ENCODE measurements at places on chromosomes 1 and 21.

- DNase-seq: no peak
These were observed 43.3 kb upstream of the LPAR3 start for GRCh38 chr1:84936116-84936810.

GRCh38 chr1:63877816-63878215 lies 104.0 kb downstream of the ROR1 start:
- DNase-seq: no peak

DNA sequence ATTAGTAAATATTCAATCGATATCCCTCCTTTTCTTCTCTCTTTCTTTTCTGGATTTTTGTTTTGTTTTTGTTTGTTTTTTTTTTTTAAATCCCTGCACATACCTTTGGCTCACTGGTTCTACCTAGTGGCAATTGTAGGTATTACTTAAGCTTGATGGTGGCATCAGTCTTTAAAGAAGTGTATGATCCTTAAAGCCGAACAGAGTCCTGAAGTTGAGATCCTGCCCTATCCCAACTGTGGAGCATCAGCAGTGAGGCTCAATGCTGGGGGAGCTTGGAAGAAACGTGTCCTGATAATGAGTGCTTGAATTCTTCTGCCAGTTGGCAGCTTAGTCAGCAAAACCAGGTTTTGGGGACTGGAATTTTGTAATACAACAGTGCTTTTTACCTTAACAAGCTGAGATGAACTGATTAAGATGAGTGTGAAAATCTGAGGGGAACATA lies 60.8 kb downstream of the FASLG start:
- DNase-seq: no peak

DNA sequence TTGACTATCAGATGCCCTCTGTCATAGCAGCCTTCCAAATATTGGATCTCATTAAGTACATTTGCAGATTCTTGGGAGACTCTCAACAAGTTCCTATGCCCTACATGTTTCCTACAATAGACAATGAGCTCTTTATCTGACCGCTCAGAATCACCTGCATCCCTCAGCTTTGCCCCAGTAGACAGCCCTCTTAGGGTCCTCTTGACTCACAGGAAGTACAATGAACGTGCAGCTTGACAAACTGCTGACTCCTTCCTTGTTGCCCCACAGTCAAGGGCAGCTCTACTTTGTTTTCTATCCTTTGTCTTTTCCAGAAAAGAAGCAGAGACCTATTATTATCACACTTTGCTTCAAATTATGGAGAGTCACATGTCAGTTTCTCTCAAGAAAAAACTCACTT lies 27.6 kb downstream of the SLC44A5 start:
- no peak for DNase-seq

GRCh38 chr1:77670330-77670729 lies 12.1 kb downstream of the ZZZ3 start:
- DNase-seq: no peak

DNA sequence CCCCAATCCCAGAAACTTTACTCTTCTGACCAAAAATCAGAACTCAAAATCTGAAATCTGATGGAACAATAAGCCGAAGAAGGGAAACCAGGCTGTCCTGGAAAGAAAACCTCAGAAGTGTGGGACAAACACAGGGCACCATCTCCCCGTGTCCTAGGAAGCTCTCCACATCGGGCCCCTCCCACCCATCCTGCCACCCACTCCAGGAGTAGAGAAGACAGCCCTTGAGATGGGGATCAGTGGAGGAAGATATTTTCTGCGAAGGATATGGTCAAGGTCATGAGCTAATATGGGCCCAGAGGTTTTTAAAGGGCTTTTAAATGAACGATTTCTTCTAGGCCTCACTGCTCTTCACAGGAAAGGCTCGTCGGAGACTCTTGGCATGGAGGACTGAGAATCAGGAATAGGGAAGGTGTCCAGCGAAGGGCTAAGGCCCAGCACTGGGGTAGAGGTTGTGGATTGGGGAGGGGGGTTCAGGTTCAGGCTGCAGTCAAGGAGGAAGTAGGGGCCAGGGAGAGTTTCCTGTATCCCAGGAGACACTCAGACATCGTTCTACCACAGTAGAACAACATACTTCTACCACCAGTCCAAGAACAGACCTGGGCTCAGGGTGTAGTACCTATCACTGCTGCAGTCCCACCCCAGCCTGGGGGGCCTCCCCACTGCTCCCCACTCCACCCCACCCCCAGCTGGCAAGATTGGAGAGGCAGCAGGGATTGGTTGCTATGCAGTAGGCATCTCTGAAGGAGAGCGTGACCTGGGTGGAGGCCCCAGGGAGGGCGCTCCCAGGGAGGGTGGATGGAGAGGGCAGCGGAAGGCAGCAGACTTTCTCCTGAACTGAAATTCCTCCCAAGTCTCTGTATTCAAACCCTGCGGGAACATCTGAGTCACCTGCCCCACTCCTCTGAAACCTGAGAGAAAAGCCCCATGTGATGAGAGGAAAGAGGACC lies 1.2 kb upstream of the S100A5 start:
- DNase-seq: no peak

- no peak for DNase-seq
These were observed 10.8 kb downstream of the BLACAT1 start for GRCh38 chr1:205444931-205445645.

DNA sequence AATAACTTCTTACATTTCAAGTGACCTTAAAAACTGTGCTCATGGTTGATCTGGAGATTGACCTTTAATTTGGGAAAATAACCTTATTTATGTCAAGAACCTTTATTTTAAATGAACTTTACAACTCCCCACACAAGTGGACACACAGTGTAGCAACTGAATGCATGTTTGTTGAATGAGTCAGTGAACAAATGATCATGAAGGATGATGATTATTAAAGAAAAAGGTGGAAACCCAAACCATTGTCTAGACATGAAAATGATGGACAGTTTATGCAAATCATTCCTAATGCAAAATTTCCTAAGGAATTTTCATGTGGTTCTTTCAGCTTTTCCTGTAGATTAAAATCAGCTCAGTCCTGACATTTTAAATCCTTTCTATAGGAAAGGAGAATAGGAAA lies 439.8 kb upstream of the RUNX1 start:
- no peak for DNase-seq

- DNase-seq: no peak
These were observed 110.9 kb downstream of the KCNJ15 start for GRCh38 chr21:38367646-38368045.

DNA sequence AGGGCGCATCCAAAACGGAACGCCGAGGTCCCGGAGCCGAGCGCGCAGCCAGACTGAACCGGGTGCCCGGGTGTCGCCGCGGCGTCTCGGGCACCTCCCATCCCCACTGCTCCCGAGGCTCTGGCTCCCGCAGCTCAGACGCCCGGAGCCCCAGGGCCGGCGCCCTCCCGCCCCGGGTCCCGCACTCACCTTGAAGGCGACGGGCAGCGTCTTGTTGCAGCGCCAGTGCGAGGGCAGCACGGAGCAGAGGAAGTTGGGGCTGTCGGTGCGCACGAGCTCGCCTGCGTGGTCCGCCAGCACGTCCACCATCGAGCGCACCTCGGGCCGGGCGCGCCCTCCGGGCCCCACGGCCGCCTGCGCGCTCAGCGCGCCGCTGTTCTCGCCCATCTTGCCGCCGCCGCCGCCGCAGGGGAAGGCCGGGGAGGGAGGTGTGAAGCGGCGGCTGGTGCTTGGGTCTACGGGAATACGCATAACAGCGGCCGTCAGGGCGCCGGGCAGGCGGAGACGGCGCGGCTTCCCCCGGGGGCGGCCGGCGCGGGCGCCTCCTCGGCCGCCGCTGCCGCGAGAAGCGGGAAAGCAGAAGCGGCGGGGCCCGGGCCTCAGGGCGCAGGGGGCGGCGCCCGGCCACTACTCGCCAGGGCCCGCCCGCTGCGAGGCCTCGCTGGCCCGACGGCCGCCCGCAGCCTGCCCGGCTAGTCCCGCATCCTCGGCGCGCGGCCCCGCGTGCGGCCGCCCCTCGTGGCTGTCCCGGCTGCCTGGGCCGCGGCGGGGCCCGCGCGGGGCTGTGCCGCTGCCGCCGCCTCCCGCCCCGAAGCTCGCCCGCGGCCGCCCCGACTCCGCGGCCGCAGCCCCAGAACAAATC lies 447 bp downstream of the RUNX3 start:
- DNase-seq: no peak

GRCh38 chr1:157975228-157975950 lies 18.1 kb upstream of the KIRREL1 start:
- no peak for DNase-seq

DNA sequence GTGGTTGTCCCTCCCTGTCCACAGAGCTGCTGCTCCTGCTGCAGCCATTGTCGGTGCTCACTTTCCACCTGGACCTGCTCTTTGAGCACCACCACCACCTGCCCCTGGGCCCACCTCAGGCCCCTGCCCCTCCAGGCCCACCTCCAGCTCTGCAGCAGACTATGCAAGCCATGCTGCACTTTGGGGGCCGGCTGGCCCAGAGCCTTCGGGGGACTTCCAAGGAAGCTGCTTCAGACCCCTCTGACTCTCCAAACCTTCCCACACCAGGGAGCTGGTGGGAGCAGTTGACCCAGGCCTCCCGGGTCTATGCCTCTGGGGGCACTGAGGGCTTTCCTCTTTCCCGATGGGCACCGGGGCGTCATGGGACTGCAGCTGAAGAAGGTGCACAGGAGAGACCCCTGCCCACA lies 5.9 kb downstream of the RUSC1 start:
- DNase-seq: no peak

GRCh38 chr21:35256468-35256988 lies 207.4 kb upstream of the RUNX1 start:
- no peak for DNase-seq

GRCh38 chr1:2204415-2205190 lies 10.0 kb upstream of the FAAP20 start:
- DNase-seq: no peak
